ENCODE measurements at places on chromosomes 13 and 19.

- no peak for DNase-seq
Measured at GRCh38 chr13:71858647-71859046, 8.4 kb downstream of the DACH1 start.

DNA sequence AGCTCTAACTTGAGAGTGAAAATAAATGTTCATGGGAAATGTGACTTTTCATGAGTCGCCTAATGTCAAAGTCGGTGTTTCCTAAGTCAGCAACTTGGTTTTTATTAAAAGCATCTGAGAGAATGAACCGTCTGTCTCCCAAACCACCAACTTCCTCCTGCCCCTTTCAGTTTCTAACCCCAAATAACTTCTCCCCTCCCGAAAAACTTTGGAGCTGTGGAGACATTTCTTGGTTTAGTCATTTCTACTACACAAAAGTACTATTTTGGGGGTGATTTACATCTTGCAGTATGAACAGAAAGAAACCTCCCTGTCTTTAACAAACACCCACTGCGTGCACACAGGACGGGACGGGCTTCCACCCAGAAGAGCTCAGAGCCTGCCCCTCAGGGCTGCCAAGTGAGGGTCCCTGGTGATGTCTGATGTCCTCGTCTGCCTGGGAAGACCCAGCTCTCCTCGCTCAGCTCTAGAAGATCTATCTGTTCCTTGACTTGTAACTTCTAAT is 65.0 kb downstream of the RASA3 start:
- DNase-seq: peak; percentile 85

- peak; percentile 43 for DNase-seq
Measured at GRCh38 chr19:7868326-7868670, 5.9 kb downstream of the PRR36 start.

DNA sequence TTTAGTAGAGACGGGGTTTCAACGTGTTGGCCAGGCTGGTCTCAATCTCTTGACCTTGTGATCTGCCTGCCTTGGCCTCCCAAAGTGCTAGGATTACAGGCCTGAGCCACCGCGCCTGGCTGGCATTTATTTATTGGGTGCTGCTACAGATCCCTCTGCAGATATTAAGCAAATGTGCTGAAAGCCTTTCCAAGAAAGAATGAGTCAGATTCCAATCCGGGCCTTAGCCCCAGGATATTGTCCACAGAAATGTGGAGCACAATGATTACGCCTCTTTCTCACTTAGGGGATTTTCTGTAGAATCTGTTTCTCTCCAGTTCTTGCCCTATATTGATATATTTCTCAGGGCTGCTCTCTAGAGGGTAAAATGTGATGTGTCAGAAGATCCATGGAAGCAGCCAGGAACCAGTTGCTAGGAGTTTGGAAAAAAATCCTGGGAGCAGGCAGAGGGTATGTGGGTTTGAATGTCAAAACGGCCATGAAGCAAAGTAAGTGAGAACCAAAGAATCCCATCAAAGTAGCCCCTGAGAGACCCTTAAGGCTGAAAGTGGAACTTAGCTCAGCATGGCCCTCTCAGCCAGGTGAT is 24.8 kb upstream of the IGFL4 start:
- peak; percentile 72 for DNase-seq

- peak; percentile 25 for DNase-seq
Measured at GRCh38 chr19:44848812-44849447, 2.8 kb downstream of the NECTIN2 start.

- no peak for DNase-seq
Measured at GRCh38 chr19:1911098-1911497, 5.9 kb downstream of the ADAT3 start.

- DNase-seq: no peak
Measured at GRCh38 chr19:34733266-34733745, 737 bp upstream of the ZNF181 start.

DNA sequence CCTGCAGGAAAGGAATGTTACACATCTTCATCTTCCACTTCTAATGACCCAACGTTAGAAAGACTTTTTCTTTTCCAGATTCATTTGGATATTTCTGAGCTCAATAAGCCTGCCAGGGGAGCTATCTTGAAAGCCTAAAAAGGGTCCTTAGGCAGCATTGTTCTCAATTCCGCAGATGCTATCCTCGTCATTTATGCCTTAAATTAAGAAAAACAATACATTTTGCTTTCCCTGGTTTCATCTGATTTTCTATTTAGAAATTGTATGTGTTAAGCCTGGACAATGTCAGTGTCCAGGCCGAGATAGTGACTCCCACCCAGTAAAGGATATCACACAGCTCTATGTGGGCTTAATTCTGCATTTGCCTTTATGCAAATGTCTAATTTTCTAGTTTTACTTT is 721.3 kb downstream of the DIAPH3 start:
- DNase-seq: no peak

GRCh38 chr13:31675440-31675953 is 63.8 kb upstream of the RXFP2 start:
- peak; percentile 67 for DNase-seq

DNA sequence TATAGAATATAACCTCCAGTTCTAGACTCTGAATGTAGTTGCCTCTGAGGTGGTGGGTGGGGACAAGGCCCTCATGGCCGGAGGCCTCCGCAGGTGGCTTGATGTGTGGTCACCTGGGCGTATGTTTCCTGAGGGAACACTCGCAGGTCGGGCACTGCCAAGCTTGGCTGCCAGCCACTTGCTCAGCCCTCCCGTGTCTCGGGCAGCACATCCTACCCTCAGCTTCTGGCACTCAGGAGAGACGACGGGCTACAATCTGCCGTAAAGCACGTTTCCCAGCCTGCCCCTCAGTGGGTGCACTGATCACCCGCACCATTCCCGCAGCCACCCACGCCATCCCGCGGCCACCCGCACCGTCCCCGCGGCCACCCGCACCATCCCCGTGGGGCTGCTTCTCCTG is 15.2 kb downstream of the THOP1 start:
- DNase-seq: no peak

DNA sequence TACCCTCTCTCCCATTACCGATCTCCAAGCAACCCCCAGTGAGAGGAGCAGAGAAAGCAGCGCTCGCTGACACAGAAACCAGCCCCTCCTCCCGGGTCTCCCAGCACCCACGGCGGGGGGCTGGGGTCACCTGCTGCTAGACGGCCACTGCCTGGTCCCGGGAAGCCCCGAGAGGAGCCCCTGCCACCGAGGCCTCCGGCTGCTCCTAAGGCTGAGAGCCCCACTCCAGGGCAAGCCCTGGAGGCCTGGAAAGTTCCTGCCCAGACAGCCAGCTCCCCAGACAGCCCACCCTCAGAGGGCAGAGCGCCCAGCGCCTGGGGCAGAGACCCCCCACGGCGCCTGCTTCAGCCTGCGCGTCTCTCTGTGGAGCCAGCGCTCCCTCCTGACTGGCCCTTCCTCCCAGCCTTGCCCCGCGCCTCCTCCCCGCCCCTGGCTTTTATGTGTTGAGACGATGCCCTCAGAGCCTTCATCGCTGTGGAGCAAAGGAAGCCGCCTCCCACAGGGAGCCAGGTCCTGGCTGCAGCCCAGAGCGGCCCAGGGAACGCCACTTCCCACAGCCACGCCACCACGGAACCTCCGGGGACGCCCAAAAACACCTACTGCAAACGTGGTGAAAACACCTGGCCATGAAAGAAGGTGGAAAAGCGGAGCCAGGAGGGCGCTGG is 51.1 kb downstream of the MLLT1 start:
- DNase-seq: no peak

GRCh38 chr19:42284591-42285341 is 15.7 kb downstream of the CIC start:
- DNase-seq: peak; percentile 38

- DNase-seq: peak; percentile 48
Measured at GRCh38 chr13:33348366-33348765, 62.8 kb upstream of the STARD13 start.

- peak; percentile 26 for DNase-seq
Measured at GRCh38 chr19:964761-965694, 19.1 kb upstream of the WDR18 start.

- DNase-seq: peak; percentile 88
Measured at GRCh38 chr19:4140237-4140711, 13.2 kb upstream of the CREB3L3 start.

- DNase-seq: no peak
Measured at GRCh38 chr19:31289976-31290375, 59.3 kb downstream of the TSHZ3 start.

DNA sequence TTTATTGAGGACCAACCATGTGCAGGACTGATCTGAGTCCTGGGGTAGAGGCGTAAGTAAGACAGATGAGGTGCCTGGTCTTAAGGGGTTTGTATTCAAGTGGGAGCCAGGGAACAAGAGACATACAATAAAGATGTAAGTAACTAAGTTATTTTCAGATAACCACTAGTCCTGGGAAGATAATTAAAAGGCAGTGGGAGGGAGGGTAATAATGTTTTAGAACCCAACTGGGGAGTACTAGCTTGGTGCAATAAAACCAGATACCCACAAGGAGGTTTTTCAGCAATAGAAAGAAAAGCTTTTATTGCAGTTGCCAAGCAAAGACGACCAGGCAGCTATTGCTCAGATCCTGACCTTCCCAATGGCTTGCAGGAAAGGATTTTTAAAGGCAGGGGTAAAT is 893.7 kb downstream of the UQCRFS1 start:
- DNase-seq: no peak

- no peak for DNase-seq
Measured at GRCh38 chr19:19741184-19741583, 8.3 kb upstream of the ZNF14 start.

DNA sequence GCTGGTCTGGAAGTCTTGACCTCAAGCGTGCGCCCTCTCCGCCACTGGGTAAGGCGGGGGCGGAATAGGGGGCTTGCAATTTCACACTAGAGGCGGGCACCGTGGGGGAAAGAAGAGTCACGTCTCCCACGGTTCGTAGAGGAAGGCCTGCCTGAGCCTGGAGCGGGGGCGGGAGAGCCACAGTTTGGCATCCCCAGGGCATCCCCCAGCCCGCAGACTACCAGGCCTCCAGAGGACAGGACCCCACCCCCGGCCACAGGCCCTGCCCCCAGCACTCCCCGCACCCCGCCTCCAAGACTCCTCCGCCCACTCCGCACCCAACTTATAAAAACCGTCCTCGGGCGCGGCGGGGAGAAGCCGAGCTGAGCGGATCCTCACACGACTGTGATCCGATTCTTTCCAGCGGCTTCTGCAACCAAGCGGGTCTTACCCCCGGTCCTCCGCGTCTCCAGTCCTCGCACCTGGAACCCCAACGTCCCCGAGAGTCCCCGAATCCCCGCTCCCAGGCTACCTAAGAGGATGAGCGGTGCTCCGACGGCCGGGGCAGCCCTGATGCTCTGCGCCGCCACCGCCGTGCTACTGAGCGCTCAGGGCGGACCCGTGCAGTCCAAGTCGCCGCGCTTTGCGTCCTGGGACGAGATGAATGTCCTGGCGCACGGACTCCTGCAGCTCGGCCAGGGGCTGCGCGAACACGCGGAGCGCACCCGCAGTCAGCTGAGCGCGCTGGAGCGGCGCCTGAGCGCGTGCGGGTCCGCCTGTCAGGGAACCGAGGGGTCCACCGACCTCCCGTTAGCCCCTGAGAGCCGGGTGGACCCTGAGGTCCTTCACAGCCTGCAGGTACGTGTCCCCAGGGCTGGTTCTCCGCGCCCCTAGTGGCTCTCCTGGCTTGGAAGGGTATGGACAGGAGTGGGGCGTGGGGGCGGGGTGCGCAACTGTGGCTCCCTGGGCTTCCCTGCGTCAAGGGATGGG is at the start of gene ANGPTL4:
Gene ANGPTL4, plus strand, starts transcription at position 353 of the 969 bp plus-strand sequence. Its CDS starts 167 bp downstream, at position 520.
- DNase-seq: peak; percentile 81

GRCh38 chr19:40200341-40201099 is 9.3 kb downstream of the MAP3K10 start:
- DNase-seq: no peak

GRCh38 chr13:26526702-26527216 is 30.7 kb upstream of the WASF3 start:
- no peak for DNase-seq

DNA sequence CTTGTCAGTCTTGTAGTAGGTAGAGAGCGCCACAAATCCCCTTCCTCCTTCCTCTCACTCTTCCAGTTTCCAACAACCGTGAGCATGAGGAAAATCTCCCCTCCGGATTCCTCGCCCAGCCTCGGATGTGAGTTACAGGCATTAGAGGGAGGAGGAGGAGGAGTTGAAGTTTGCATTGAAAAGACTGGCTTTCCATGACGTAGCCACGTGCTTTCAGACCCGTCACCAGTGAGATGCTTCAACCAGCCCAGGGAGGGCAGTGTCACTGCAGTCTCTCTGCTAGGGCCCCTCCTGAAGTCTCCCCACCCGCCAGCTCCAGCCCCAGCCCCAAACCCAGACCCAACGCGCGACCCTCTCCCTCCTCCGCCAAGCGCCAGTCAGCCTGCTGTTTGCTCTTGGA is 442 bp upstream of the FGF14 start:
- DNase-seq: peak; percentile 62

- DNase-seq: no peak
Measured at GRCh38 chr19:28880735-28881401, 332.1 kb downstream of the UQCRFS1 start.

GRCh38 chr13:104143760-104144416 is 1077.7 kb upstream of the SLC10A2 start:
- DNase-seq: no peak

GRCh38 chr13:94917824-94918223 is 205.5 kb upstream of the SOX21 start:
- DNase-seq: no peak

DNA sequence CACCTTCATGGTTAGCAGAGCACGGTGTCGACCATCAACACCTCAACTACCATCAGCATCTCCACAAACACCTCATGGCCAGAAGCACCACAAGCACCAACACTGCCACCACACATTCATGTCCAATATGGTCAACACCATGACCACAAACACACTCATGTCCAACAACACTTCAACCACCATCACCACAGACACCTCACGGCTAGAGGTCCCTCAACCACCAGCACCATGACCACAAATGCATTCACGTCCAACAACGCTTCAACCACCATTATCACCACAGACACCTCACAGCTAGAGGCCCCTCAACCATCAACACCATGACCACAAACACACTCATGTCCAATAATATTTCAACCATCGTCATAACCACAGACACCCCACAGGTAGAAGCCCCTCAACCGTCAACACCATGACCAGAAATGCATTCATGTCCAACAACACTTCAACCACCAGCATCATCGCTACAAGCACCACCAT is 10.2 kb downstream of the TRAPPC5 start:
- no peak for DNase-seq

- DNase-seq: peak; percentile 76
Measured at GRCh38 chr13:78194904-78195639, 276.4 kb upstream of the EDNRB start.

GRCh38 chr13:110923777-110924638 is 9.1 kb upstream of the ANKRD10 start:
- DNase-seq: no peak

DNA sequence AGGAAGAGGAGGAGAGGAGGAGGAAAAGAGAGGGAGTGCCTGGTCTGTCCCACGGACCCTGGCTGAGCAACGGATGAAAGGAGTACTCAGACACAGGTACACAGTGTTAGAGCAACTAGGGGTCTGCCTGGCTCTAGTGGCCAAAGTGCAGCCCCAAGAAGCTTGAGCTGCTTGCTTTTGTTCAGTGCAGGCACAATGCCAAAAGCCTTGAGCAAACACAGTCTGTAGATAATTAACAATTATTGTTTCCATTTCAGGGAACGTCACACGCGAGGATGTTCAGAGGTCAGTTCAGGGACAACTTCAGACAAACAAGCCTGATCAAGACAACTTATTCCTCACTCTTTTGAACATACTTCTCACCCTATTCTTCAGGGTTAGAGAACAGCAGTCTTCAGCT is 32.2 kb upstream of the ZNF726 start:
- peak; percentile 7 for DNase-seq

Data from GM23248 (cell line).